ENCODE measurements at places on chromosomes 13 and 19.

GRCh38 chr13:43127827-43128226, 104.4 kb downstream of the DNAJC15 start:
- DNase-seq, result no peak

- no peak for DNase-seq
Measured at GRCh38 chr13:21060338-21061028, 903 bp downstream of the LATS2 start.

DNA sequence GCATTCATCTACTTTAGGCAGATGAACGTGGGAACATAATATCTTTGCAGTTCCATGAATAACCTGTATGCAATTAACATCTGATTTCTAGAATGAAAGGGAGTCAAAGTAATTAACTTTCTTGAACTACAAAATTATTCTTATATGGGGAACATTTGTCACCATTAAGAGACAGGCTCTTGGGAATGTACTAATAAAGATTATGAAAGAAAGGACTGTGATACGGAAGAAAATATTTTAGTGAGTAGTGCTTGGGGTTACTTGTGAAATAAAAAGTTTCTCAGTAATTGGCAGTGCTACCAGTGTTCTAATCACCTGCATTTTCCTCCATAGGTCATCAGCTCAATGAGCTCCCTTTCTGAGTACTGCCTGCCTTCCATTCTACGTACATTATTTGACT, 85.4 kb downstream of the FRY start:
- DNase-seq, result no peak

- DNase-seq, result no peak
Measured at GRCh38 chr13:46343279-46343994, 43.6 kb downstream of the RUBCNL start.

DNA sequence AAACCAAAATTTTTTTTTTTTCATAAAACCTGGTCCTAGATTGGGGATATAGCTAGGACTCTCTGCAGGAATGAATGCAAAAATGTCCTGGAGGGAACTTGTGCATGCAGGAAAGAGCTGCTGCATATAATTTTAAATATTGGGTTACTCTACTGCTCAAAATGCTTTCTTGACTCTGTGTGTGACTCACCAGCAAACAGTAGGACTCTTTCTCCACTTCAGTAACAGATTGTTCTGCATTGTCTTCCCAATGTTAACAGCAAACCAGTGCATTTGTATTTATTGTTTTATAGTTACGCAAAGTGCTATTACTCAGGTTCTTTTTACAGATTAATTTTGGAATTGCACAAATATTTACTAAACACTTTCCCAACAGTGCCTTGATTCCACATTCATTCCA, 163.7 kb upstream of the KL start:
- no peak for DNase-seq

- no peak for DNase-seq
Measured at GRCh38 chr19:12689581-12690216, 1.9 kb downstream of the GNG14 start.

- no peak for DNase-seq
Measured at GRCh38 chr19:2207991-2208860, 27.9 kb downstream of the PLEKHJ1 start.

DNA sequence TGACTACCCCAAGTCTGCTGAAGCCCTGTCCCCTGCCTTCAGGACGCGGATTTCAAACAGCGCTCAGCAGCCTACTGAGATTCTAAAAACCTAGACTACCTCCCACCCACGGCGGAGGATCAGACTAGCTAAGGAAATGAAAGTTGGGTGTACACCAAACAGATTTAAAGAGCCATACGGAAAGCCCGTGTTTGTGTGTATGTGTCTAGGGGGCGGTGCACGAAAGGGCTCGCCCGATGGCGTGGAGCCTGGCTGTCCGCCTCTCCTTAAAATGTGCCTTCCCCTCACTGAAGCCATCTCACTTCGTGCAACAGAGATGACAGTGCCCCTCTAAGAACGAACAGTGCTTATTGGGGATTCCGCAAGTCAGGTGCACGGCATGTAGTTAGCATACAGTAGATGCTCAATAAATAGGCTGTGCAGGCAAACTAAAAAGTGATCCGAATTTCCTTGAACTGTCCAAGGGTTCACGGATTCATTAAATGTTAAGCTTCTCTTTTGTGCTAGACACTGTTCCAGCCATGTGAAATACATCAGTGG, 639 bp downstream of the LENG1 start:
- DNase-seq, result no peak

GRCh38 chr13:36992362-36992761, 6.8 kb downstream of the ALG5 start:
- no peak for DNase-seq

DNA sequence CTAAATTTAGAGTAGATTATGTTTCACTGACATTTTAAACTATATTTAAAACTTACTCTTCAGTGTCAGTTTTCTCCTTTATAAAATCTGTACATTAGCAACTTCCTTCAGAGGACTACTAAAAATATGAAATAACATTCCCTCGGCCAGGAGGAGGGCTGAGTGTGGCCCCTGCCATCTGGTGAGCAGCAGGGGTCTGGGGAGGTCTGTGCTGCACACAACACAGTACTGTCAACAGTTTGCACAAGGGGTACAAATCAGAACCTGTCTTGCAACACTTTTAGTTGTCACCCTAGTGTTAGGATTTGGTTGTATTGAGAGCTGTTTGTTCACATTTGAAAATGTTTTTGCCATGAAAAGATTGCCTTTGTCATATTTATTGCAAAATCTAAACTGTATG, 48.9 kb downstream of the TPP2 start:
- no peak for DNase-seq

- DNase-seq, result no peak
Measured at GRCh38 chr13:48222358-48223301, 10.4 kb upstream of the ITM2B start.

DNA sequence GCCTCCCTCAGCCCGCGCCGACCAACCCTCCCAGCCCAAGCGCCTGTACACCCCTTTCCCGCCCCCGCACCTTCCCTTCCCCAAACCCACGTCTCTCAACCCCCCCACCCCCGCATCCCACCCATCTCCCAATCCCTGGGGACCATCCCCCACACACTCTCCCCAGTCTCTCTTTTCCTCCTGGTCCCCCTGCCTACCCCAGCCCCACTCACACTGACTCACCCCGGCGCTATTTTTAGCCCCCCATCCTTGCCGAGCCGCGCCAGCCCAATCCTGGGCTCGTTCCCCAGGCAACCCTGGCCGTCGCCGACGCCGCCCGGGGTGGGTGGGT, 11.7 kb downstream of the CIC start:
- no peak for DNase-seq

- DNase-seq, result no peak
Measured at GRCh38 chr19:3073931-3074595, 11.8 kb upstream of the TLE5 start.

DNA sequence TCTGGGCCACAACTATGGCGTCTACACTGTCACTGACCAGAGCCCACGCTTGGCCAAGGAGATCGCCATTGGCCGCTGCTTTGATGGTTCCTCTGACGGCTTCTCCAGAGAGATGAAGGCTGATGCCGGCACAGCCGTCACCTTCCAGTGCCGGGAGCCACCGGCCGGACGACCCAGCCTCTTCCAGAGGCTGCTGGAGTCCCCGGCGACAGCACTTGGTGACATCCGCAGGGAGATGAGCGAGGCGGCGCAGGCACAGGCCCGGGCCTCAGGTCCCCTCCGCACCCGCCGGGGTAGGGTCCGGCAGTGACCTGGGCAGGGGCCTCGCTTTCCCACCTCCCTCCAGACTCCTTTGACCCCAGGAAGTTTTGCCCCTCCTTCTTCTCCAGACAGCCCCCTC, 7.6 kb downstream of the CILP2 start:
- DNase-seq, result no peak

DNA sequence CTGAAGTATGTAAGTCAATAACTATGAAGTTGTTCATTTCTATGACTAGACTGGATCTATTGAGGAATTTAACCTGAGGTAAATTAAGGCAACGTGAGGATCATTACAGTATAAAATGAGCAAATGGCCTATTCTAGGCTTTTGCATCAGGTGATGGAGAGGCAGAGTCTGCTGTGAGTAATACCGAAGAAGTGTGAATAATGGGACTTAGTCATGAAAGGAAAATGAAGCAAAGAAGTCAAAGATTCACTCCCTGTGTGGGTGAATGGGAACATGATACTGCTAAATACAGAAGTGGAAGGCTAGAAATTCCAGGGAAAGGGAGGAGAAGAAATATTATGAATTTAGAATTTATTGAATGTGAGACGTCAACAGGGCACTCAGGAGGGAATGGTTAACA, 774.1 kb downstream of the LIG4 start:
- DNase-seq, result no peak
